ENCODE measurements at places on chromosomes 16 and 17.

GRCh38 chr17:50349243-50349600, 3.3 kb downstream of the XYLT2 start:
- no peak for DNase-seq

DNA sequence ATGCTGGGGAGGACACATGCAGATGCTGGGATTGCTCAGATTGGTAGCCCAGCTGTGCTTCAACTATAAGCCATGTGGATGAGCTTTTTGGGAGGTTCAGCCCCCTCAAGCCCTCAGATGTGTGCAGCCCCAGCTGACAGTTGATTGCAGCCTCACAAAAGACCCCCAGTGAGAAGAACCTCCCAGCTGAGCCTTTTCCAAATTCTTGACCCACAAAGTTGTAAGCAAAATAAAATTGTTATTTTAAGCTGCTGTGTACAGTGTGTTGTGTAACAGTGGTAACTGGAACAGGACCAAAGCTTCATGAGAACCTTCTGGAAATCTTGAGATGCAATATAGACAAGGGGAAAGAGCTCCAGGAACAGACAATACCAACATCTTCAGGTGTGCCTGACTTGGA, 156.8 kb upstream of the IRX3 start:
- no peak for DNase-seq

DNA sequence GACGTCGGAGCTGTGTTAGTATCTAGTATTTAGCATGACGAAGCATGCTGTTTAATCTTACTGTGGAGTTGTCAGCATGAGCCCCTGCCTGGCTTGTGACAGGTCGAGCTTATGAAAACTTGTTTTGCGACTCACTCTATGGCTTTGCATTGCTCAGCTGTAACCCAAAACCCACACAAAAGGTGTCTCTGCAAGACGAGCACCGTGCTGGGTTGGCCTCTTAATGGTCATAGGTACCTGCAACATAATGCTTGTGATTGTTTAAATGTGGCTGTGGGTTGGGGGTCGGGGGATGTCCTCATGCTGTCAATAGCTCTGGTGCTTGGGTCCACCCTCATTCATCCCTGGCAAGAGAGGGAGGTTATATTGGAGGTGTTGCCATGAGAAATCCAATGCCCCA, 5.4 kb downstream of the NTN1 start:
- DNase-seq: no peak

DNA sequence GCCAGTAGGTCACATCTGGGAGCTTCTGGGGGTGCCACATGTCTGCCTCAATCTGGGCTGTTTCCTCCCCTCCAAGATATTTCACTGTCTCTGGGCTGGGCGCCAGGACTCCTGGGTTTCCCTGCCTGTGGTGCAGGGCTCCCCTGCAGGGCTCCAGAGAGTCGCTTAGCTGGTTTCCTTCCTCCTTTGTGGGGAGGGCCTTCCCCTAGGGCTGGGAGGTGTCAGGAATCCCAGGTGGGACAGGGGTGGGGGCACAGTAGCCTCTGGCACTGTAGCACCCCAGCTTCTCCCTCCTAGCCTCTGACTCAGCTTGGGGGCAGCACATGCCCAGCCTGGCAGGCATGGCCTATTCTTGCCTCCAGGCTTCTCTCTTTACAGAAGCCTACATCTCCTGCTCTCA, 2.6 kb downstream of the RARA start:
- no peak for DNase-seq

GRCh38 chr17:54860617-54861470, 39.8 kb upstream of the TOM1L1 start:
- DNase-seq: no peak
